ENCODE measurements at places on chromosomes 5 and 9.

DNA sequence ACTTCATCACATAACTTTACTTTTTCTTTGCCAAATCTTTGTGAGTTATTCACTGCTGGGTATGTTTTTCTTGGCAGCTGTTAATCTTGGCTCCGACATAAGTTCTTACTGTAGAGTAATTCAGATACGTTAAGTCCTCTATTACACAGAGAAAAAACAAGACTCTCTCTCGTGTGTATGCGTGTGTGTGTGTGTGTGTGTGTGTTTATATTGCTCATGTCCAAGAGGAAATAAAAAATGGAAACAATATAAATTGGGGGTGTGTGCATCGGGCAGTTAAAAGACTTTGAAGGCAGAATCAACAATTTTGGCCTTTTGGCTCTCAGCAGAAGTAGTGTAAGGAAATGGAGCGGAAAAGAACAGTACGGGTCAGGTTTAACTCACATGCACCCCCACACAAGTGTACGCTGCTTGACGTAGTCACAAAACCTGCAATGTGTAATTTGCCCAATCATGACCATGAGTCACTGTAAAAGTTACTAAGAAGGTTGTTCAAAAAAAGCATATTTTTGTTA lies 67.2 kb upstream of the IFNE start:
- H3K27me3 ChIP-seq, result no peaks in the 10 kb centered on the region
- no peak for DNase-seq
- H3K27ac ChIP-seq, result no peak overlapping the region

DNA sequence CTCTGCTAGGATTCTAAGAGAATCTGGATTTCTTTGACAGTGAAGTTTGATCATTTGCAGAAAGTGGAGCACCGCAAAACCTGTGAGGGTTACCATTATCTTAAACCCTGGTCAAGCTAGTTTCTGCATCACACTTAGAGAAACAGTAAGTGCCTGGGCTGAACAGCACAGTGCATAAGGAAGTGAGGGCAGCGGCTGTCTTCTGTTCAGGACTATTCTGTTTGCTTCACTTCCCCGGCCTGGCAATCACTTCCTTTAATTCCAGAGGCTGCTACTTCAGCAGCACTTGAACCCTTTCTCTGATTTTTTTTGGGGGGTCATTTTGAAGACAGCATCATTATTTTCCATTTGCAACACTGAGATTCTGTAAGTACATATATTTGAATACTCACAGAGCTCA lies 32.0 kb downstream of the SEMA6A start:
- no peak for DNase-seq
- H3K27me3 ChIP-seq, result no peaks in the 10 kb centered on the region
- H3K27ac ChIP-seq, result no peak overlapping the region
- H3K4me1 ChIP-seq, result no peaks in the 10 kb centered on the region
- H3K36me3 ChIP-seq, result no peaks in the 10 kb centered on the region
- no peak overlapping the region for H3K4me3 ChIP-seq

DNA sequence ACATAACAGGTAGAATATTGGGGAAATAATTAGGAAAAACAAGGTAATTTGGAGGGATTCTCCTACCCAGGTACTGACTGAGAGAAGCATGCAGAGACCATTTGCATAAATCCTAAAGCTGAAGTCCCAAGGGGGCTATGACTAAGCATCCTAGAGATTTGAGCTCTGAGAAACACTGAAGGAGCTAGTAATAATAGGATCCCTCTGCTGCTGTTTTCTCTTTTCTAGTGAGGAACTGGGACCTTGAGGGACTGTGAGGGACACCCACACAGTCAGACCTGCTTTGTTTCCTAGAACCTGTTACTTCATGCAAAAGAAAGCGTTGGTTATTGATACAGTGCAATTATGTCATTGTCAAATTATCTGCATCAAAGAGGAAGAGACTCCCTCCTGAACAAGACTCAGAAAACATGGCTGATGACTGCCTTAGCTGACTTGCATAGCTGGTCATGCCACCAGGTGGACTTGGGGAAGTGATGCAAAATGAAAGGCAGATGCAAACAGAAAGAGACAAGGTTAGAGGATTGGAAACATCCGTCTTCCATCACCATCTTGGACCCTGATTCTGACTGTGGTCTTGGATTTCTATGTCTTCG lies 335.4 kb downstream of the NTRK2 start:
- no peaks in the 10 kb centered on the region for H3K4me1 ChIP-seq
- H3K36me3 ChIP-seq, result no peaks in the 10 kb centered on the region
- H3K27me3 ChIP-seq, result no peaks in the 10 kb centered on the region
- no peak overlapping the region for H3K27ac ChIP-seq
- no peak for DNase-seq
- H3K4me3 ChIP-seq, result no peak overlapping the region

- no peak overlapping the region for H3K27ac ChIP-seq
- H3K4me1 ChIP-seq, result peaks cover 11% of the 10 kb centered on the region
- no peaks in the 10 kb centered on the region for H3K36me3 ChIP-seq
- H3K4me3 ChIP-seq, result no peak overlapping the region
- H3K27me3 ChIP-seq, result no peaks in the 10 kb centered on the region
- no peak for DNase-seq
These were observed 11.7 kb upstream of the FCN2 start for GRCh38 chr9:134868751-134869553.

DNA sequence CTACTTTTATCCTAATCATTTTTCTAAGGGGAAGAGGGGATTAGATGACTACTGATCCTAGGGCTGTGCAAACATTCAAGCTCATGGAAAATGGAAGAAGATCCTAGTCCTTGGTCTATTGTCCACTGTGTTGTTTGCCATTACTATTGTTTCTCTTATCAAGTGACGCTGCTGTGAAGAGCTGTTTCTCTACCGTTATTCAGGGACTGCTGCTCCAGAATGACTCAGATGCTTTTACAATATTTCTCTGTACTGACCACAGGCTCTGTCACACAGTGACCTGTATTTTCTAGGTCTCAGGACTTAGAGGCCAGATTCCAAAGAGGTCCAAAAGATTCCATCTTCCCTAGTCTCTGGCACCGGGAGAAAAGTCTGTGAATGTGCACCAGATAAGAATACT lies 159.5 kb upstream of the CHD1 start:
- DNase-seq, result no peak
- no peak overlapping the region for H3K4me3 ChIP-seq
- H3K27ac ChIP-seq, result no peak overlapping the region
- H3K4me1 ChIP-seq, result no peaks in the 10 kb centered on the region

DNA sequence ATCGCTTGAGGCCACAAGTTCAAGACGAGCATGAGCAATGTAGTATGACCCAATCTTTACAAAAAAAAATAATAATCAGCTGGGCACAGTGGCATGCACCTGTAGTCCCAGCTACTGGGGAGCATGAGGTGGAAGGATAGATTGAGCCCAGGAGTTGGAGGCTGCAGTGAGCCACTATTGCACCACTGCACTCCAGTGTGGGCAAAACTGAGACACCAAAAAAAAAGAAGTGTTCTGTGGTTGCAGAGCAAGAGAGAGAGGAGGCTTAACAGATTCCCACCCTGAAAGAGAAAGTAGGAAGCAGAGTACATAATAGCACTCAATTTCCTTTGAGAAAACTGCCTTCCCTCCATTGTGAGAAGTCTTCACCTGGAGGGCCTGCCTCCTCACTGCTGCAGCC lies 52.6 kb downstream of the ALDH7A1 start:
- H3K27ac ChIP-seq, result no peak overlapping the region
- DNase-seq, result no peak
- peaks cover 27% of the 10 kb centered on the region for H3K36me3 ChIP-seq
- no peaks in the 10 kb centered on the region for H3K27me3 ChIP-seq
- H3K4me1 ChIP-seq, result peaks cover 8% of the 10 kb centered on the region
- H3K4me3 ChIP-seq, result no peak overlapping the region
